ENCODE measurements at places on chromosomes 11 and 22. TPM values are rescaled to one million over a fixed set of nuclear protein-coding genes. Genes with fewer than 3 reads are reported as not detected.

Gene LGR4
- total RNA-seq: 8.7 TPM

Gene TRIM3
- 12.2 TPM for total RNA-seq

Gene OR5D13
- not detected for total RNA-seq

Gene XKR3
- not detected for total RNA-seq

Gene LRP4
- total RNA-seq: 3.9 TPM

All from smooth muscle cell of bladder (primary cell).